ENCODE measurements at places on chromosomes 7 and 10.

DNA sequence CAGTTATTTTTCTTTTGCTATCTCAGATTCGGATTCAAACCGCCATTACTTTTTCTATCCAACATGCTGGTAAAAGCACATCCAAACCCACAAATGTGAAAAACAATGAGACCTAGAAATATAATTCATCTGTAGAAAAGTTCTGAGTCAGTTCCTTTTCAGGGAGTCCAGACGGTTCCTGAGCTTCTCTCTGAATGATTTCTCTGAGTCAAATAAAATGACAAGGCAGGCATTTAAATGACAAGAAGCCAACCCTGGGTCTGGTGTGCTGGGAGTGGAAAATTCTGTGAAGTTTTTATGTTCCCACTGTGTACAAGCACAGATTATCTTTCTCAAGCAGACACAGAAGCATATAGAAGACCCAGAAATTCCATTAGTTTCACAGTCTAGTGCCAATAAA, 96.3 kb upstream of the ANKRD1 start:
- no peak for DNase-seq

GRCh38 chr10:77922566-77923179, 3.9 kb downstream of the DLG5 start:
- DNase-seq, result no peak

DNA sequence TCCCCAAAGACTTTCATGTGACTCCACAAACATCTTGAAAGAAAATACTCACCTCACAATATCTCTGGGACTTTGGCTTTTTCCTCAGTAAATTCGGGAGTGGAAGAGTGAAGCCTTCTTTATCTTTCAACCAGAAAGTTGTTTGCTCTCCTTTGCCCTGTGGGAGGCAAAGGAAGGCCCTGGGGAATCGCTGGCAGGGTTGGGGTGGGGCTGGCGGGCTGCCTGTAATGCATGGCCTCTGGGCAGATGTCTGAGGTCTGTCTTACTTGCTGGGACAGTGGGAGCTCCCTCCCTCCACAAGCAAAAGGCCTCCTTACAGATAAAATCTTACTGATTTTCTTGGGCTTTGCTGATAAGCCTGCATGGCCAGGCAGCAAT, 24.9 kb downstream of the TECTB start:
- DNase-seq, result no peak

- no peak for DNase-seq
Observed at GRCh38 chr7:131459256-131459655, 97.2 kb downstream of the PODXL start.

GRCh38 chr7:81674431-81674830, 95.4 kb downstream of the HGF start:
- DNase-seq, result no peak

GRCh38 chr10:71893920-71894319, 42.9 kb upstream of the PSAP start:
- DNase-seq, result no peak

DNA sequence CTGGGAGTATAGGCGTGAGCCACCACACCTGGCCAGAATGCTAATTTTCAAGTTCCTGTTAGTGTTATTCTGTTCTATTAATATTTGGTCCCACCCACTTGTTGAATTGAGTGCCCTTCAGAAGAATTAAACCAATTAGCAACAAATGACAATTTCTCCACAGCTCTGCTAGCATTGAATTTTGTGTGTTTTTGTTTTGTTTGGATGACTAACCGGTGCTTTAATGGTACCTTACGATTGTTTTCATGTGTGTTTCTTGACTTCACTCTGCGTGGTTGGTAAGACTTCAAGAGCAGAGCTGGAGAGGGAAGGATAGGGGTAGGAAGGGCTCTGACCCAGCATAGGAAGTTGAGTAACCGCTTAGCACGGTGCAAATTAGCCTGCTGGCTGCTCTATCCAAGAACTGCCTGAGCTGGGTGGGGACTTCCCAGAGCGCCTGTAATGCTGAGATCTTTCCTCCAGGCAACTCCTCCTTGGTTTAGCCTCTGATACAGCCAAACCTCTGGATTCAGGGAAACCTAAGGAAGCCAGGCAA, 4.6 kb downstream of the ARPC1B start:
- DNase-seq, result peak; percentile 65

DNA sequence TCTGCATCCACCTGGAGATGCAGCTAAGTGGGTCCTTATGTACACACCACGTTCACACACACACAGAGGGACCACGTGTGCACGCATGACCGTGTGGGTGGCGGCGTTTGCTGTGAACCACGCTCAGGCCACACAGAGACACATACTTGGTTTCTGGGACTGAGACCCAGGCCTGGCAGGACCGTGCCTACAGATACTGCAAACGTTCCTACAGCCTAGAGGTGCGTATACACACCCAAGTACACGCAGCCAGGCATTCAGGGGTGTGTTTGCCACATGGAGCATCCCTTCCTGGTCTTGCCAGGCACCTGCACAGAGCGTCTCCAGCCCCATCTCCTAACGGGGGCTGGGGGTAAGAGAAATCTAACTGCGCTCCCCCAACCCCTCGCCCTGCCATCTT, 49.0 kb upstream of the GTF2IRD1 start:
- no peak for DNase-seq

DNA sequence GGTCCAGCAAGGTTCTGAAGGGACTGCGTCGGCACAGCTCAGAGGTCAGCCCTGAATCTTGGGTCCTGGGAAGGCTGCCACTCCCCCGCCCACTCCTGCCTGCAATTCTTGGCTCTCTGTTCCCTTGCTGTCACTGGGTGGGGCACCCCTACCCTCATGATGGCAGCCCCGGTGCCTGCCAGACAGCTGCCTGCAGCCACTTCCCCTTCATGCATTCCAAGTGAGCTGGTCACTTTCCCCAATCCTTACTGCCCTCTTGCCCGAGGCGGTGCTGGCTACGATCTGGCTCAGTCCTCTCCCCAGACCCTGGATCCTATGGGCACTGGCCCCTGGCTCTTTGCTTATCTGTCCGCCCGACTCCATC, 14.2 kb downstream of the MYL10 start:
- no peak for DNase-seq

DNA sequence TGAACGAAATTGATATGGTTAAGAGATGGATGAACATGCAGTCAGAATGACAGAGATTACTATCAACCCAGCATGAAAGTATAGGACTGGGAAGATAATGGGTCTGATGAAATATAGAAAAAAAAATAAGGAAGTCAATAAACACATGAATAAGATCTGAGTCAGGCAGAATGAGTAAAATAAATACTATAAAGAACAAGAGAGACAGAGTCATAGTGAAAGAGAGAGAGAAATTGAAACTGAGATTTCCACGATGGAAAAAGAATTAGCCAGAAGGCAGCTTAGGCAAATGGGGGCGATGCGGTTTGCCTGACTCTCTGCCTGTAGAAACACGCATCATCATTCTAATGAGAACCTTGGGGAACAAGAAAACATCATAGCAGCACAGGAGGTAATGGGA, 26.6 kb downstream of the SEMA3D start:
- peak; percentile 25 for DNase-seq

- no peak for DNase-seq
Observed at GRCh38 chr10:103241262-103242011, 4.2 kb upstream of the RPEL1 start.

GRCh38 chr10:129727071-129727470, 237.0 kb downstream of the EBF3 start:
- DNase-seq, result no peak

DNA sequence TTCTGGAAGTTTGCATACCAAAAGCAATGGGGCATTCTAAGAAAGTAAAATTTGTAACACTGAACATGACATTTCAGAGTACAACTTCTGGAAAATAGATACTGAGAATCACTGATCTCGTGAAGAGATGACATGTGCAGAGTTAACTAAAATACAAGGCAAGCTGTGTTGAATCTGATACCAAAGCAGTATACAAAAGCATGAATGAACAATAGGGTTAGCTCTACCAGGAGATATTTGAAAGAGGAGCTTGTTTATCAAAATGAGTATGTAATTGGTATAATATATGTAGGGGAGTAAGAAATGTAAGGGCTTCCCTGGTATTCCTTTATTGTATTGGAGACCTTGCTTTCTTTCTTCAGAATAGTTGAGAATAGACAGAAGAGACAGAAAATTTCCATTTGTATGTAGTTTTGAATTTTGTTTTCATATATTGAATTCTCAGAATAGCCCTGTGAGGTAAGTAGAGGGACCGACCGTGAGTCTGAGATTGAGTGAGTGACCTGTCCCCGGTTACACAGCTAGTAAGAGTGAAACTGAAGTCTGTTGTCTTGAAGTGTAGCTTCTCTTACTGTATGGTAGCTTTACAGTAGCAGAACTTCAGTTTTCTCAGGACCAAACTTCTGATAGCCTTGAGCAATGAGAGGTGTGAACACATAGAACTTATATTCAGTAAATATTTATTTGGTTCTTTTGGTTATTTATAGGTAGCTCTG, 5.0 kb downstream of the HBP1 start:
- no peak for DNase-seq

DNA sequence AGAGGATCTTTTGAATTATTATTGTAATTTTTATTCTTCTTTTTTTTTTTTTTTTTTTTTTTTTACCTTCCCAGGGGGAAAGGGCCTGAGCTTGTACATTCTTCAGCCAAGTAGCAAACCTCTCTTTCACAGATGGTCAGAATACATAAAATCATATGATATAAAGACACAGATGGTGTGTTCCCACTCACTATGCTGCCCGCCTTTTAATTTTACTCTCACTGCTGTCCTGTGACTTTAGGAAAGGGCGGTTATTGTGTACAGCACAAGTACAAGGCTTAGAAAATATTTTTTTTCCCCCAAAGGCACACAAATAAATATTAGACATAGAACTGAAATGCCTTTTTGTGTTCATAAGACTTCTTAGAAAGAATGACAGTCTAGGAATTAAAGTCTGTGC, 213.6 kb downstream of the RPS24 start:
- DNase-seq, result no peak

DNA sequence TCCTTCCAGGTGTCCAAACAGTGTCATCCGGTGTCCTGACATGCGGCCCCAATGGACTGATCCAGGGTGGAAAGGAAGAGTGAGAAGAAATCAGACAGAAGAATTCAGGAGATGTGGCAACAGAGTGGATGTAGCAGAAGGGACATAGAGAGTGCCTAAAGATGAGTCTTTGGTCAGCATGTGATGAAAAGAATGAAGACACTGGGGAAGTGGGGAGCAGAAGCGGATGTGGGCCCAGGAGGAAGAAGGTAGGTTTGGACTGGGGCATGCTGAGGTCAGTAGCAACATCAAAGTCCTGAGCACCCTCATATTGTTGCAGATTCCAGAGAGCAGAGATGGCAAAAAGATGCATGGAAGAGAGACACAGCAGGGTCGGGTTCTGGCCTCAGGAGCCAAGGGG, 71.8 kb upstream of the STEAP1B start:
- no peak for DNase-seq

- no peak for DNase-seq
Observed at GRCh38 chr10:127159648-127160245, 36.6 kb downstream of the INSYN2A start.

GRCh38 chr7:155734445-155734809, 77.8 kb downstream of the SHH start:
- DNase-seq, result no peak

GRCh38 chr10:105139363-105139896, 498.3 kb downstream of the SORCS3 start:
- DNase-seq, result no peak

DNA sequence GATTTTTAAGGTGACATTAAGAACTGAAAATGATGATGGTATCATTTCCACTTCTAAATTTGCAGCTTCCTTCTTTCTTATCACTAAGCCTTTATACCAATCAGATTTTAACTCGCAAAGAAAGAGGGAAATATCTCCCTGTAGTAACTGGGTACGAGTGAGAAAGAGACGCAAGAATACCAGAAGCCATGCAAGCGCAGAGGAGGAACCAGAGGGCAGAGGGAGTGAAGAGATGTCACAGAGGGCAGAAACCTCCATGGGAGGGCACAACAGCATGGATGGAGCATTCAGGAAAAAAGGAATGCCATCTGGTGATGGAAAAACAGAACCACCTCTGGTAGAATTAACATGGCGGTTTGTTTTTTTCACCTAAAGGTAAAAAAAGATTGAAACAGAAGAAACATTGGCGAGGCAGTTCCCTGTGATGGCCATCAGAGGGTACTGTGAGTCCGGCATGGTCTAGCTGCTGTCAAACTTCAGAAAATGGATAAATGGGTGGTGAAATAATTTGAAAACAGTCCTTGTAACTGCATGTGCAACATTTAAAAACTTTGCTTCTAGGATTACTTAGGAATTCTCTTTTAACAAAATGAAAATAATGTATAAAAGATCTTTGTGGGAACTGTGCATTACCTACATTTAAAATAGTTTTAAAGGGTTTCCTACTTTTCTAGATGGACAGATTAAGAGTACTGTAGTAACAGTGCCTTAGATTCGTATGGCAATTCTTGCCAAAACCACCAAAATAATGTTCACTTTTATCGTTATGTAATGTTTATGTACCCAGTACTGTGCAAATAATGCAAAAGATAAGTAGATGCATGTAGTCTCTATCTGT, 91.8 kb downstream of the ARHGAP12 start:
- peak; percentile 42 for DNase-seq

DNA sequence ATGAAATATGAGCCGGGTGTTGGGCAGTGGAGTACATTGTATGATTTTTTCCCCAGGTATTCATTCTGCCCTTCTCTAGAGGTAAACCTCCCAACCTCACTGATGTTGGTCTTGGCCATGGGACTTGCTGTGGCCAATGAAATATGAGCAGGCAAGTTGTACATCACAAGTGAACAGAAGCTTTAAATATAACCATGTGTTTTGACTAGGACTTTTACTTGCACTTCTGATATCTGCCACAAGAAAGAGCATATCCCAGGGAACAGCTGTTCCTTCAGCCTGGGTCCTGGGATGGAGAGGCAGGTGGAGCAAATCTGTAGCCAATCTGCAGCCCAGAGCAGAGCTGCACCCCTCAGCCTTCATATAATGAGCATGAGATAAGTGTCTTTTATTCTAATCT, 109.8 kb upstream of the PALS2 start:
- DNase-seq, result no peak

DNA sequence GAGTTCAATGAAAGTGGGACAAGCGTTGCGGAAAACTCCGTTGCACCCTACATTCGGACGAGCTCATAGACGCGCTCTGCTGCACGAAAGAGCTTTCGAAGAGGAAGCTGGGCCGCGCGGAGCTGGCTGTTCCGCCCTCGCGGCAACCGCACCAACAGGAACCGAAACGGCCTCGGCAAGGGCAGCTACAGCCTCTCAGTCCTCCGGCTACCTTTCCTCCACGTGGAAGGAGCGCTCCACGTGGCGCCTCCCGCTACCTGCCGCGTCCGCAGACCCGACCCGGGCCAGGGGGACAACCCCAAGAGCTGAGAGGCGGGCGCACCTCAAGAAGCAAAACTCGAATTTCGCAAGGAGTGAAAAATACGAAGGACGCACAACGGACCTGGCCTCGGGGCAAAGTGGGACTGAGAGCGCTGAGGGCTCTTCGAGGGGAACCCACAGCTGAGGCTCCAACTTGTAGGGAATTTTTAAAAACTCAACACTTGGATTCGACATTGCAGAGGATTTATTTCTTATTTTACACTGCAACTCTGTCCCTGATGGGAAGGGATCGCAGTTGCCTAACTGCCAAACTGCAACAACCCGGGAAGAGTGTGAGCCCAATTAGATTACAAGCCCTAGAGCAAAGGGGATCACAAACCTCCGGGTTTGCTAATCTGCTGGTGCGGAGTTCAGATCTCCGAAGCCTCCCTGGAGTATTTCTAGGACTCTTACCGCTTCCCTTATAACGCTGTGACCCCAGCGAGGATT, 1.4 kb downstream of the HPSE2 start:
- DNase-seq, result peak; percentile 94
